ENCODE measurements at places on chromosomes 6 and 20.

DNA sequence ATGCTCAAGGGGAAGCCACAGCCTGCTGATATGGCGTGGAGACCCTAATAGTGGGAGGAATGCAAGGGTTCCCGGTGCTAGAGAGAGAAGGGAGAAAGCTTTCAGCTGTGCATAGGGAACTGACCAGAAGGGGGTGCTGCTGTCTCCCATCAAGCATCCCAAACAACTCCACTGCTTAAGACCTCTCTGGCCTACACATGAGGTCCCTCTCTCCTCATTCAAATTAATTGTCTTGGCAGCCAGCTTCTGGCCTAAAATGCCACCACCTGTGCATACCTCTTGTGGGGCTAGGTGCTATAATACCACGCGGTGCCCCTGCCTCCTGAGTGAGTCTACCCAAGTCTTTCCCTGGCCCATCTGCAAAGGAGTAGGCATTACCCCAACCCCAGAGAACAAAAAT, 14.5 kb downstream of the ADISSP start:
- DNase-seq = no peak

DNA sequence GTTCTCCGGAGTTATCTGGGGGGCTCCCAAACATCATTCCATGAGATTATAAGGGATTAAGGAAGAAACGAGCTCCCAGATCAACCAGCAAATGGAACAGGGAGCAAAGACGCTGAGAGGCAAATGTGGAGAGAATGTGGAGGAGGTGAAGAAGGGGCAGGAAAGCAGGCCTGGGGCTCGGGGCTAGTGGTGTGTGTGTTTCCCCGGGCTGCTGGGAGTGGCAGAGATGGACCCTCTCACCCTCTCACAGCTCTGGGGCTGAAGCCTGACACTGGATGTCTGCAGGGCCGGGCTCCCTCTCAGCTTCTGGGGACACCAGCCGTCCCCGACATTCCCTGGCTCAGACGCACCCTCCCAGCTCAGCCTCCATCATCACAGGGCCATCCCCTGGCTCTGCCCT, 212.6 kb downstream of the THBS2 start:
- no peak for DNase-seq

DNA sequence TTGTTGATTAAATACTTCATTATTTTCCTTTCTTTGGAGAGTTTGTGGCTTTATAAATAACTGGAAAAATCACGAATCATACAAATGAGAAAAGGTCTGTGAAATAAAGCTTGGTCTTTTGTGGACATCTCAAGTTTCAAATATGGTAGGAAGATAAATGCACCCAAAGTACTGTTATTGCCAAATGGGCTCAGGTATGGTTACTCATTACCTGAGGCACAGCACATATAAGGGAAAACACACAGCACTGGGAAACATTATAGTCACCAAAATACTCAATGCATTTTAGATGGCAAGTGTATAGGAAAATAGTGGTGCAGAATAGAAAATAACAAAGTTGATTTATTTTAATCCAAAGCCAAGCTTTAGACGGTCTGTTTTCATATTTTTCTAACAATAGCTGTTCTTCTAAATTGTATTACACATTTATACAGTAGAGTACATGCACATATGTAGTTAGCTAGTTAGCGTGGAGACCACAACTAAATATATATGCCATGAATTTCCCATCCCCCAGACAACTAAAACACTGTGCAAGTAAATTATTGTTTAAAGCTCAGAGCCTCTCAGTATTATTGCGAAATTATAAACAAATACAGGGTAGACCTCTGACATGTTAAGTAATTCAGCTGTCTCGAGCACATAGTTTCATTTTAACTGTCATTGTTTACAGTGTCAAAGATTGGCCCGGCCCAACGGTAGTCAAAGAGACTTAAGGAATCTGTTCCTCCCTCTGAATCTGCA, 336.0 kb downstream of the SYNE1 start:
- no peak for DNase-seq

DNA sequence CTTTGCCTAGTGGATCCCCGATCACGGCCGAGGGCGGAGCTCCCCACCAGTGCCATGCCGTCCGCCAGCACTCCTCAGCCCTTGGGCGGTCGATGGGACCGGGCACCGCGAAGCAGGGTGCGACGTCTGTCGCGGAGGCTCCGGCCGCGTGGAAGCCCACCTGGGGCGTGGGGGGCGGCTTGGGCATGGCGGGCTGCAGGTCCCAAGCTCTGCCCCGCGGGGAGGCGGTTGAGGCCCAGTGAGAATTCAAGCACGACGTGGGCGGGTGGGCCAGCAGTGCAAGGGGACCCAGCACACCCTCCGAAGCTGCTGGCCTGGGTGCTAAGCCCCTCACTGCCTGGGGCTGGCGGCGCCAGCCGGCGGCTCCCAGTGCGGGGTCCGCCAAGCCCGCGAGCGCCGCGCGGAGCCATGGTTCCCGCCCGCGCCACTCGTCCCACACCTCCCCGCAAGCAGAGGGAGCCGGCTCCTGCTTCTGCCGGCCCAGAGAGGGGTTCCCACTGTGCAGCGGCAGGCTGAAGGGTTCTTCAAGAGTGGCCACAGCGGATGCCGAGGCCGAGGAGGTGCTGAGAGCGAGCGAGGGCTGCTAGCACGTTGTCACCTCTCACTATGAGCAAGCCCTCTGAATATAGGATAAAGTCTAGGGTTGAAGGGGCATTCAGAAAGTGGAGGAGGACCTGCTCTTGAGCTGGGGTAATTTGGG, 128.6 kb downstream of the GRM4 start:
- no peak for DNase-seq

- no peak for DNase-seq
Observed at GRCh38 chr6:50093938-50094272, 44.2 kb upstream of the DEFB112 start.

- DNase-seq = no peak
Observed at GRCh38 chr20:62725596-62726268, 17.1 kb downstream of the NTSR1 start.

GRCh38 chr20:54320148-54320607, 112.3 kb downstream of the PFDN4 start:
- no peak for DNase-seq

DNA sequence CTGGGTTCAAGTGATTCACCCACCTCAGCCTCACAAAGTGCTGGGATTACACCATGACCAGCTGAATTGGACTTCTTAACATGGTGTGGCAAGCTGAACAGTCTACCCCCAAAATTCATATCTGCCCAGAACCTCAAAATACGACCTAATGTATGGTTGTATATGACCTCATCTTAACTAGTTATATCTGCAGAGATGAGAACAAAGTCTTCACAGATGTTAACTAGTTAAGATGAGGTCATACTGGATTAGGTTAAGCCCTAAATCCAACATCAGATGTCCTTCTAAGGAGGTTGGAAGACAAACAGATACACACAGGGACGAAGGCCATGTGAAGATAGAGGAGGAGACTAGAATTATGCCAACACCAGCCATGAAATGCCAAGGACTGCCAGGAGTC, 102.5 kb downstream of the JPH2 start:
- no peak for DNase-seq

GRCh38 chr6:98835149-98836024, 1.0 kb downstream of the POU3F2 start:
- no peak for DNase-seq

DNA sequence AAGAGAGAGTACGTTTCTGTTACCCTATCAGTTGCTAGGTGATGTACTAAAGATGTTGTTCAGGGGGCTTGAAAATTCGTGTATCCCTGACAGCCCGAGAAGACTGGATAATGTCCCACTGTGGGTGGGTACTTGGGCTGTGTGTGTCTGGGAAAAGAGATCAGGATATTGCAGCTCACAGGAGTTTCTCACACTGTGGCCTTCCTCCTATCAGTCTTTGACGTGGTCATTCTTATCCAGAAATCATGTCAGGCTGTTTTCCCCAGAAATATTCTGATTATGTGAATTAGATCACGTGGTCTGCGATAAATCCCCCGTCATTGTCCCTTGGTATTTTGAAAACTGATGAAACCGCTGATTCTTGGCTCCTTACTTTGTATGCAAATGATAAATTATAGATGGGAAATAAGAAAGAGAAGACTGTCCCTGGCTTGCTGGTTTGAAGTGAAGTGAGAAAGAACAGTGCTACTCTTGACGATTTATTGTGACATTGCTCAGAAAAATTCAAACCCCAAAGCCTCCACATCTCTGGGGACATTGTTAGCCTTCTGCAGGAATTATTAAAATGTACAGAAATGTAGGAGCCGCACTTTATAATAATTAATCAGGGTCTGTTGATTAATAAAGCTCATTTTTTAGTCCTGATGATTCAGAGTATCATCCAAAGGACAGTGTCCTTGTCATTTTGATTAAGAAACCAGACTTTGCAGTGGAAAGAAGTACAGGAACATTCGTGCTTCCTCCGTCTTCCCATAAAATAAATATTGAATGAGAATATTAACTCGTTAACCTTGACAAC, 167.5 kb upstream of the TSHZ2 start:
- DNase-seq = no peak

- DNase-seq = no peak
Observed at GRCh38 chr6:132812756-132813172, 1.6 kb upstream of the RPS12 start.

GRCh38 chr20:6265204-6265904, 142.5 kb upstream of the FERMT1 start:
- DNase-seq = no peak

DNA sequence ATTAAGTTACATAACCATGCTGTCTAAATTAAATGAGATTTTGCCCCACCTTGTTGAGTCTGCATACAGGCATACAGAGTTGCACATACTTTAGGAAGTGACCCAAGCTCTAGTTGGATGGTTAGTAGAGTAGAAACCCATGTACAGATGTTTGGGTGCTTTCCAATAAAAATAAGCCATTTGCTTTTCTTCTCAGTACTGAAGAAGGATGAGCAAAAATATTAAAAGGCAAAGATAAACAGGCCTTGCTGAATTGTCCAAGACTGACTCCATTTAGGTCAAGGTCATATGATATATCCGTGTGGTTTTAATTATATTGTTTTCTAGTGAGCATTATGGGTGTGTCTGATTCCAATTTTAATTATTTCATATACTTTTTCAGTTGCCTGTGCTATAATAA, 589.4 kb downstream of the RFPL4B start:
- DNase-seq = no peak

DNA sequence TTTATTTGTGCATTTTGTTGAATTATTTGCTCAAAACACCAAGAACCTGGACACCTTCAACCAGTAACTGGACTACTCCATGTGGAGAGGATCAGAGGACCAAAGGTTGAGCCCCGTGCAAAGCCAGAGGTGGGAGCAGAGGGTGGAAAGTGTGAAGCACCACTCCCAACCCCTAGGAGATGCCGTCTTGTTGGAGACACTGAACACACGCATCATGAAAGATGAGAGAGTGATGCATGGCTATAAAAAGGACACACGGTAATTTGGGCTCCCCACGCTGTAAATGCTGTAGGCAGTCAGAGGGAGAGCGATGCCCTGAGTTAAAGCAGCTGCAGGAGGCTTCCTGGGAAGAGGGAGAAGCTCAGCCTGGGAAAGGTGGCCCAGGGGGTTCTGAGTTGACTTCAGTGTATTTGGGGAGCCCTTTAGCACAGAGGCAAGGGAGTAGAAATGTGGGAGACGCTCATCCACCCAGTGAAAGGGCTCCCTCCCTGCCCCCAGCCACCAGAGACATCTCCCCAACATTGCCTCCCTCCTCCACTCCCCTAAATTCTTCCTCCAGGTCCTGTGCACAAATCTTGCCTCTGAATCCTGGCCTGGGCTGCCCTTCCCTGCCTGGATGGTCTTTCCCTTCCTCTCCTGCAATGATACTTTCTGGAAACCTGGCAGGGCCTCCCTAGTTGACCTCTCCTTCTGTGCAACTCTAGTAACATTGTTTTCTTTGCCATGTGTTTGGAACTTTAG, 55.8 kb upstream of the IYD start:
- DNase-seq = no peak
